ENCODE measurements at places on chromosomes 13 and 19.
A peak's percentile ranks its signal among the peaks of the same experiment; 100 is the strongest.

- DNase-seq: no peak
Observed at GRCh38 chr13:39602277-39602613, 748 bp downstream of the LHFPL6 start.

- no peak for DNase-seq
Observed at GRCh38 chr19:30305346-30306060, 66.7 kb upstream of the ZNF536 start.

DNA sequence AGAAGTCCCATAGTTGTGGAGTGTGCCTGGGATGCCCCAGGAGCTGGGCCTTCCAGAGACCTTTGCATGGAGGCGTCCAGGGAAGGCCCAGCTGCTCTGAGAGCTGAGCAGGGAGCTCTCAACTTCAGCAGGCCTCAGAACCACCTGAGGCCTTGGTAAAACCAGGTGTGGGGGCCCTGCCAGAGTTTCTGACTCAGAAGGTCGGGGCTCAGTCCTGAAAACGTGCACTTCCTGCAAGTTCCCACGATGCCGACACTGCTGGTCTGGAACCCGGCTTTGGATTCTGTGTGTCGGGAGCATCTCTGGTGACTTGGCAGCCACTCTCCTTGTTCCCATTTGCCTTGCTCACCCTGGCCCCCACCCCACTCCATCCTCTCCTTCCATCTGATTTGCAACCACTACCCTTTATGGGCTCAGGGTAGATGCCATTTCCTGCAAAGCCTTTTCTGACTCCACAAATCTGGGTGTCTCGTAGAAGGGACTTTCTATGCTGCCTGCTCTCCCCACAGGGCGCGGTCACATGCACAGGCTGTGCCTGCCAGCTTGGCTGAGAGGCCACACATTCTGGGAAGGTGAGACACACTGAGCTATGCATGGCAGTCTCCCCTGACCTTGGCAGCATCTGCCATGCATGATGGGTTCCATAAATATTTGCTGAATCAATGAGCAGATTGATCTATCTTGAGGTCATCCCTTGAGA, 244.7 kb downstream of the COL4A1 start:
- peak; percentile 58 for DNase-seq

- DNase-seq: peak; percentile 93
Observed at GRCh38 chr19:29678484-29679106, 13.3 kb downstream of the PLEKHF1 start.

DNA sequence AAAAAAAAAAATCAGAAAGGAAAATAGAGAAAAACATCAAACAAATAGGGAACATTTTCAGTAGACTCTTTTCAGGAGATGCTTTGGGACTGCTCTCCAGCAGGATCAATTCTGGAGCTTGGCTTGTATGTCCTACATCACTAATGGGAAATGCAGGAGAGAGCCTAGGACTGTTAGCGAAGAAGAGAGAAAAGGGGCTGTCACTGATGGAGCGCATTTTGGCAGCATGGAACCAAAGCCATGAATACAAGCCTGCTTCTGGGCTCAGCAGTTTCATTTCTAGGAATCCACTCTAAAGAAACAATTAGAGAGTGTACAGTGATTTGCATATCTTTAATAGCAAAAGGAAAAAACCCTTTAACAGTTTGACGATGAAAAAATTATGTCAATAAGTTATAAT, 203.9 kb downstream of the NUFIP1 start:
- DNase-seq: no peak

DNA sequence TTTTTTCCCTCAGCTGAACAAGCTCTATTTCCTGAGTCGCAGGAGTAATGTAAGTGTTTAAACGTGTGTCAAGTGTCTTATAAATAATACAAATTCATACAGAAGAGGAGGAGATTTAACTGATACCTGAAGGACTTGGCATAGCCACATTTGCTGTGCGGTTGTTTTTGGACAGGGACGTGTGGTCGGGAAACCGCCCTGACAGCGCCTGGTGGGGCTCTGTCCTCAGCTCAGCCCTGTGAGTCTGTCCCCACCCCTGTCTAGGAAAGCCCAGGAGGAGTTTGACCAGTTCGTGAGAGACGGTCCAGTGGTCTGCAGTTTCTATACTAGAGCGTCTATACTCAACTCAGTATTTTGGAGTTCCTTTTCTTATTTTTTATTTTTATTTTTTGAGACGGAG, 16.7 kb downstream of the ZIC2 start:
- DNase-seq: no peak

DNA sequence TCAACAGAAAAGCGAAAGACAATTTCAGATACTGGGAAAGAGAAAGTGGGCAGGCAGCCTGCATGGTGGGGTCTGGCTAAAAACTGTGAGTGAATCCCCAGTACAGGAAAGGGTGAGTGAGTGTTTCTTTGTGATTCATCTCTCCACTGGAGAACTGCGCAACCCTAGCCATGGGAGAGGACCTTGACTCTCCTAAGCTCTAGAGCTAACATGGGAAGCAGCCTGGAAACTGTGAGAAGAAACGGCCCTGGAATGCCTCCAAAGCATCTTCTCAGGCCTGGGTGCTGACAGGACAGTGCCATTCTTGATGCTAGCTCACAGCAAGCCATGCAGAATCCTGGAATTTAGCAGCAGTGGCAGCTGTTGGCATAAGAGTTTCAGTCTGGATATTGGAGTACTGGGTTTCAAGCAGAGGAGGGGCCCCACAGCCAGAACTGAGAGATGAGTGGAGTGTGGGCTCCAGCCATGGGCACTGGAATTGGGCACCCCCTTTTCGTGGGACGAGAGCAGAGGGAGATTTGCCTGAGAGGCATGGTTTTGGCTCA, 18.7 kb upstream of the SLAIN1 start:
- DNase-seq: no peak

- peak; percentile 17 for DNase-seq
Observed at GRCh38 chr13:50457415-50458393, 385.8 kb downstream of the DLEU7 start.

DNA sequence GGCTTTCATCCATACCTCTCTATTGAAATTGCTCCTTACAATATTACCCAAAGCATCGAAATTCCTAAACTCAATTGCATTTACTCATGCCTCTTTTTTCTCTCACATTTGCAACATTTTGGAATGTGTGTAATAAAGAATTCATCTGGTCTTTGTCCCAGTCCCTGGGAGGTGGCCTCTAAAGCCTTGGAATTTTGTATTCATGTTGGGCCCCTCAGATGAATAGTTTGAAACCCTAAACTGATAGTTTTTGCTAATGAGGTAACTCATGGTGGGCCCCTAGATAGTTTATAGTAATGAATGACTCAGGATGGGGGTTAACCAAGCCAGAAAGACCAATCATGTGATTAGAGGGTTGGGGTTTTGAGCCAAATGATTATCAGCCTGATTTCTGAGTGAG, 490.4 kb downstream of the DIAPH3 start:
- DNase-seq: no peak

DNA sequence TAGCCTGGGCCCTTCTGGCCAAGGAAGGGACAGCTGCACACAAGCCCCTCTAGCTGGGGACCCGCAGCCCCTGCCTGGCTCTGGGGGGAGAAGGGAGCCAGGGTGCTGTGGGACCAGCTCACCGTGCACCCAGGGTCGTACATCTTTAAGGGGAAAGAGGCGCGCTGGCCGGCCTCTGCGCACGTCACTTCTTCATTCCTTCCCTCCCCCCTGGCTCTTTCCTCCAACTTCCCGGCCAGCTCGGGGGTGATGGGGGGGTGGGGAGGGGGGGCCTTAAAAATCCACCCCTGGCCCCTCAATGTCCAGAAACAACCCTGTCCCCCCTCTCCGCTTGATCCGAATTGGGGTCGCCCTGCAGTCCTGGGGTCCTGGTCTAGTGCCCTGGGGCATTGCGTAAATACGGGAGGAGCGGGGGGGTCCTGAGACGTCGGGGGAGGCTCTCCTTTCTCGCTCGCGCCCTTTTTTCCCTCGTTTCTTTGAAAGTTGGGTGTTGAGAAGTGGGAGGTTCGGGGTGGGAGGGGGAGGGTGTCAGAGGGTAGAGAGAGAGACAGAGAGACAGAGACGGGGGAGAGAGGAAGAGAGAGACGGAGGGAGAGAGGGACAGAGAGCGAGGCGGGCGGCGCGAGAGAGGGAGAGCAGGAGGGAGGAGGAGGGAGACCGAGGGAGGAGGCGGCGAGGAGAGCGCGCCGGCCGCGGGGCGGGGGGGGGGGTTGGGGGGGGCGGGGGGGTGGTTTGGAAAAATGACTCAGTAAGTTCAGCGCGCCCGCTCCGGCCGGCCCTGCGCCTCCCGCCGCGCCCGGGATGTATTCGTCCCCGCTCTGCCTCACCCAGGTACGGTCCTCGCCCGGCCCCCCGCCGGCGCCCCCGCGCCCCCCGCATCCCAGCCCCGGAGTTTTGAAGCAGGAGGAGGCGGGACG, at the start of gene NFIC:
Gene NFIC, plus strand, starts transcription at position 748 of the 917 bp plus-strand sequence. Its CDS starts 54 bp downstream, at position 802.
- peak; percentile 84 for DNase-seq

DNA sequence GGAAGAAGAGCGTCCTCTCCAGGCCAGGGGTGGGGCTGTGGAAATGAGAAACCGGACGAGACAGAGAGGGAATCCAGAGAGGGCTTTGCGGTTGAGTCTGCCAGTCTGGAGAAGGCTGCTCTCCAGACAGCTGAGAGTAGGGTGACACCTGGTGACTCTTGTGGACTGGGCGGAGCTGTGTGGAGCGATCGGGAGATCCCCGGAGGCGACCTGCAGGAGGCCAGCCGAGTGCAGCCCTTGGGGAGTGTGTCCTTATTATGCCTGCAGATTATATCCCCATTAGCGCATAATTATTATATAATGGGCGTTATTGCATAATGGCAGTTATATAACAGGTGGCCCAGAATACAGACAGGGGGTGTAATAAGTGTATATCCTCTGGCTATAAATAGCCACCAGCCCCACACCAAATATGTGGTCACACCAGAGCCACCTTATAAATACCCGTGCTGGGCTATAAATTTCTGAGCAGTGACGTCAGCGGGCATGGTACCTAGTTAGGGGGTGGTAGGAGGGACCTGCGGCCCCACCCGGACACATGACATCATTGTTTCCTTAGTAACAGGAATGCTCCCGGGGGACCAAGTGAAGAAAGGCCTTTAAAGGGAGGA, 41.2 kb downstream of the NFIX start:
- peak; percentile 87 for DNase-seq

- no peak for DNase-seq
Observed at GRCh38 chr13:51958217-51958547, 53.1 kb downstream of the ATP7B start.

DNA sequence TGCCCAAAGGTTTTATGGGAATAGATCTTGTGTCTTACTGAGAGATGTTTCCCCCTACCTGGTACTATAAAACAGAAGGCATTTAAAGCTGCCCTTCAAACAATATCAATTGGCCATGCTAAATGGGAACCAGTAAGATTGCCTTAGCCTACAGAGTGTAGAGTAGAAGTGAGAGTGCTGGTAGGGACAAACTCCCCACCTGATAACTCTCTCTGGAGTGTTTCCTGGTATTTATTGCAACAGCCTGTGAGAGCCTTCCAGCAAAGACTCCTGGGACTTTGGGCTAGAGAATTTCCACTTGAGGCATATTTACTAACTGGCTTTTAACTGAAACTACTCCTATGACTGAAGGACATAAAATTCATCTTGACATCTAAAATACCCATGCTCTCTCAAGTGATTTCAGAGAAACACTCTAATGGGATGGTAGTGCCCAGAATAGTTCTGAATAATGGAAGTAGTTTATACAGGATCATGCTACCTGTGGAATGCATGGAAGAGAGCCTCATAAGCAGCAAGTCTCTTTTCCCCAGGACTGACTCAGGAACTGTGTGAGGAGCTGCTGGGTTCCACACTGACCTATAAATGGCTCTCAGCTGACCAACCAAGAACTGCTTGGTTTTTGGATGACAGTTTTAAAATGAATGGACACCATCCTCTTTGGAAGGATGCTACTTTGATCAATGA, 132.7 kb upstream of the SLITRK5 start:
- DNase-seq: no peak
